ENCODE measurements at places on chromosomes 6 and 20.

DNA sequence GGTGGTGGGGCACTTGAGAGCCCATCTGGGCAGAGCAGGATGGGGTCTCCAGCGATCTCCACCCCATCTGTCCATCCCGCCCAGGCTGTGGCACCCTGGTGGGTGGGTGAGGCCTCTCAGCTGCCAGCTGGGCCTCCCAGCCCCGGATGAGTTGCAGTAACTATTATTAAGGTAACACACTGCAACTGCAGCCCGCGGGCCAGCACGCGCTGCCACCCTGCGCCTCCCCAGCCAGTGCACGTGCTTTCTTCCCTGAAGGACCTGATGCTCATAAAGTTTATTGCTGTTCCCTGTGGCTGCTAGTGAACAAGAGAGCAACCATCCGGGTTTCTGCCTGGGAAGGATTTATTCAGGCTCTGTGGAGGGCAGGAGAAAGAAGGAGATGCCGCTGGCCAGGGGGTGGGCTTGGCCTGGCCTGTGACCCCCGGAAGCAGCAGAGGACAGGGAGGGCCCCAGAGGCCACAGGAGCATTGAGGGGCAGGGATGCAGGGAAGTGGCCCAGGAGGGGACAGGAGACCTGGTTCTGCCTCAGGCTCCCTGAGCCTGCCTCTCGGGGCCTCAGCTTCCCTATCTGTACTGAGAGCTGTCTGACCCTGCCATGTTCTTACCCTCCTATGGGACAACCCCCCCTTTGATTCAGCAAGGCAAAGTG, 1.7 kb downstream of the IP6K3 start:
- DNase-seq = no peak

DNA sequence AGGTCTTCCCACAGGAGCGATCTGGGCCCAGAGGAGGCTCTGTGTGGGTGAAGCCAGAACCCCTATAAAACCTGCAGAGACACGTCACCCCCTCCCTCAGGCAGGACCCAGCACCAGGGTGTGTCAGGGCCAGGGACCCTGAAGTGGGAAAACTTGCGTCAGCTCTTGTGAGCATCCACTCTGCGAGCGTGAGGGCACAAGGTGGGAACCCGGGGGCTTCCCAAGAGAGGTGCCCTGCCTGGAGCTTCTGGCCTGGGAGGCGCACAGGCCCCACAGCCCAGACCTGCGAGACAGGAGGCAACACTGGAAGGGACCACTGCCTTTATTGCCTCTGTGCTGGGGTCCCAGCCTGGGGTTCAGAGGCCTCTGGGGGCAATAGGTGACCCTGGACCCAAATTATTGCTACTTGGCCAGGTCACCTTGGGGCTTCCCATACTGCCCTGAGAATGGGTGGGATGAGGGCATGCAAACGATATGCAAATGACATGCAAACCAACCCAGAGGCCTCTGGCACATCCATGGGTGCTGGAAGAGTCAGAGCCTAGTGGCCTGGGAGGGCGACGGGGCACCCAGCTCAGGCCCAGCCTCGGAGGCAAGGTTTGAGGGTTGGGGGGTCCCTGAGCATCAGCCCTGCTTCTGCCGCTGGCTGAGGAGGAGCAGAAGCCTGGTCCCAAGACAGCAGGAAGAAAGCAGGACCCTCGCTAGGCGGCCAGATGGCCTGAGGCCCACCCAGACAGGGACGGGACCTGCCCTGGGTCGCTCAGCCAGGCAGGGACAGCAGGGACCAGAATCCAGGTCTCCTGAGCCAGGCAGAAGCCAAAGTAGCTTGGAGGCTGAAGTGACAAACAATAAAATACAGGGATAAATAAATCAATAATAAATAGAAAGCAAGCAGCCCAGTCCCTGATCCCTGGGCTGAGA, 5.1 kb upstream of the C20orf144 start:
- DNase-seq = no peak

DNA sequence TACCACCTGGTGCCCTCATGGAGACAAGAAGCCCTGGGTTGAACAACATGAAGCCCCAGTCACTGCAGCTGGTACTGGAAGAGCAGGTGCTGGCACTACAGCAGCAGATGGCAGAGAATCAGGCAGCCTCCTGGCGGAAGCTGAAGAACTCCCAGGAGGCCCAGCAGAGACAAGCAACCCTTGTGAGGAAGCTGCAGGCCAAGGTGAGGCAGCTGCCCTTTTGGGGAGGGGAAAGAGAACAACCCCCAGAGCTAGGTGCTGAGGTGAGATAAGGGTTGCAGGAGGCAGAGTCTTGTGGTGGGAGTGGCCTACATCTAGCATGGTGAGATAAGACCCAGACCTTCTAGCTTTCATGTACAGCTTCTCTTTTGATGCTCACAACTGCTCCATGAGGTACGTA, 7.0 kb downstream of the CEP250 start:
- DNase-seq = no peak

DNA sequence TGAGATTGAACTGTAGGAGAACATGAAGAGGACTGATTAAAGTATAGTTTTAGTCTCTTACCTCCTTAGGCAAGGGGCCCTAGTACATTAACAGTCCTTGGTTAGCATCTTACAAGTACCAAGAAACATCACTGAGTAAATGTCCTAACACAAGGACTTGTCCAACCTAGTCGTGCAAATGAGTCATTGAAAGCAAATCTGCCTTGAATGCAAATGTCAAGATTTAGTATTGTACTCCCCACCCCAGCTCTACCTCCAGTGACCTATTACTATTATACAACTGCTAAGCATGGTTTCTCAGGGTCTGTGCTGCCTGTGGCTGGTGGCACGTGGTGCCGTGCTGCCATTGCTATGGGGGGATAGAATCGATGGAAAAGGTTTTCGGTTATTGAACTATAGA, 138.4 kb downstream of the PLCB4 start:
- no peak for DNase-seq

- DNase-seq = no peak
Observed at GRCh38 chr20:48731536-48731935, 96.3 kb downstream of the PREX1 start.

DNA sequence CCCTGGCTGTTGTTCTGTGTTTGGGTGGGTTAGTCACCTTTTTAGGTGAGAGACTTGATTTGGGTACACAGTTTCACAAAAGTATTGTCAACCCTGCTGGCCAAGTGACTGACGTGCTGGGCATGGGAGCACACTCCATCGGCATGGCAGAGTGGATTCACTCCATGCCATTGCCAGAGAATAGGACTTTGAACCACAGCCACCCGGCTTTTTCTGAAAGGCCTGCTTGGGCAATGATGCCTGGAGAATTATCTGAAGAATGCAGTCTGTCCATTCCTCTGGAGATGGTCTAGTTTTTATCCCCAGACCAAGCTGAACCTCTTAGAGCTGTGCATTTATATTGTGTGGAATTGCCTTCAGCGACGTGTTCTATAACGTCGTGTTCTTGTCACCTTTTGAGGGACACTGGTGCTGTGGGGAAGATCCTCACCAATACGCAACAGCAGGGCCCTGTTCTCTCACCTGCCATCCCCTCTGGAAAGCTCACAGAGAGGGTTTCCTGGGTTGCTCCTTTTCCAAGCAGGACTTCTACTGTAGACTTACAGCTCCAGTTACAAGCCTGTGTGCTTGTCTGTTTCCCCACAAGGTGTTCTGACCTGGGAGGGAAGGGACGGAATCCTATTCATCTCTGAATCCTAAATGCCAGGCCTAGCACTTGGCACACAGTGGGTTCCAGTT, 183.4 kb upstream of the AKAP12 start:
- DNase-seq = no peak

DNA sequence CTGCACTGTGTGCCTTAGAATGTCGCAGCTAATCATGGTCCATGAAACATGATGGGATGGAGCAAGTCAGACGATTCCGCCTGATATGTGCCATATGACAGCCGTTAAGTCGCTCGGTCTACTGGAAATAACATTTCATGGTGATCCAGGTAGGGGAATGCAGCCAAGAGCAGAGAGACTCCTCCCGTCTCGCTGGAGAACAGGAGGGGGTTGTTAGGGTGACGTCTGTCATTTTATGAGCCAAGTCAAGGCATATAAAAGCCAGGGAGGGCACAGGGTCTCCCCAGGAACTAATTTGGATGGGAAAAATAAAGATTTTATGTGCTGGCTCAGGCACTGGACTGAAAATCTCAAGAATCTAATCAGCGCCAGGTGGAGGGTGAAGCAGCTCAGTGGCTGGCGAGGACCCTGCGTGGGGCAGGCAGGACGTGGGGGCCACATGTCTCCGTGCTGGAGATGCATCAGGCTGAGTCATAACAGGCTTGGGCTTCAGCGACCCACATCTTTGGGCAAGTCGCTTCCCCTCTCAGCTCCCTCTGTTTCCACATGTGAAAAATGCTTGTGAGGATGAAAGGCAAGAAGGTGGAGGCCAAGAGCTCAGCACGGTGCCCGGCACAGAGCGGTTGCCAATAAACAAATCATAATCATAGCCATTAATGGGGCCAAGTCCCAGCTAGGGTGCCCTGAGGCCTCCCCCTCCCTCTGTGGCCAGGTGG, 234.6 kb downstream of the ANKRD60 start:
- DNase-seq = no peak

DNA sequence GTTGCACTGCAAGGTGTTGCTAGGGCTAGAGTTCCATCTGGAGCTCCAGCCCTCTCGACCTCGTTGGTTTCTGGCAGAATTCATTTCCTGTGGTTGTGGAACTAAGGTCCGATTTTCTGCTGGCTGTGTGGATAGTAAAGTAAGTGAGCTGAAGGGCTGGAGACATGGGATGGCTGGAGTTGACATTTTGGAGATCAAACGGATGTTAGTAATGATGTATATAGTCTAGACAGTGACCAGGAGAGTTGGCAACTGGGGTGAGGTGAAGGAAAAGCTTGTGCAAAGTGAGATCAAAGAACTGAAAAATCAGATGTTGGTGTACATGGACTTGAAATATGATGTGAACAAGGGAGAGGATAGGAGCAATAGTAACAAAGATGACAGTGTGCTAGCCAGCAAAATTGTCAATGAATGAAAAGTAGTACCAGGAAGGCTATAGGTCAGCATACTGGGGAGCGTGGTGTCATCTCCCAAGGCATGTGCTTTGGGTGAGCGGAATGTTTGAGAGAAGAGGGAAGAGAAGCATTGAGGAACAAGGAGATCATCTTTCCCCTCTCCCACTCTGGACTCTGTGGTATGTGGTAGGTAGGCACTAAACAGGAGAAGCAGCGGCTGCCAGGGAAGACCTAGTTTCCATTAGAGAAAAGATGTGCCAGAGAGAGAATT, 7.8 kb downstream of the QRSL1 start:
- no peak for DNase-seq

GRCh38 chr6:22928775-22929174, 359.4 kb downstream of the HDGFL1 start:
- no peak for DNase-seq

DNA sequence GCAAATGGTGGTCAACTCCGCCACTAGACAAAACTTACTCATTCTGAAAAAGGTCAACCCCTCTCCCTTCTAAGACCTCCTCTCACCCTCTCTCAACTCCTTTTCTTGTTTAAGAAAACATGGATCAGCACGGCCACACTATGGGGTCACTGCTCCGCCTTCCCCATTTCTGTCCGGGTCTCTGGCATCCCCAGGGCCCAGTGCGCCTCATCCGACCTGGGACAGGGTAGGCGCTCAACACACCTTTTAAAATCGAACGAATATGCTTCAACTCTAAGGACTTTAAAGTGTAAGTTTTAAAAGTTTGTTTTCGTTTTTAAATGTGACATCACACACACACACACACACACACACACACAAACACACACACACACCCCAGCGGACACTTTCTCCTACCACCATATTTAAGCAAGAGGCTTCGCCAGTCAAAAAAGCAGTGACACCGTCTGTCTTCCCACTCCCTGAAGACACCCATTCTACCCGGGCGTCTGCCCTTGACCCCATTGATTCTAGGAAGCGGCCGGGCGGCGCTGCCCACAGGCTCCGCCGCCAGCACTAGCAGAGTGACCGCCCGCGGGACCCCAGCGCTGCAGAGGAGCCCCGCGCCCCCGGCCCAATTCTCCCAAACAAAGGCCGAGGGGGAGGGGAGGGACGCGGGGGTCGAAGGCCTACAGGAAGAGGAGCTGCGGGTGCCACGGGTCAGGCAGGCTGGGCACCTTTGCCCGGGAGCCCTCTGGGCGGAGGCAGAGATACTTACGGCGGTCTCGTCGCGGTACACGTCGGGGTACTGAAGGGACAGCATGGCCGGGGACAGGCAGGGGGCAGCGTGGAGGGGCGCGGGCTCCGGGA, 568 bp downstream of the PREP start:
- DNase-seq = peak; percentile 52

DNA sequence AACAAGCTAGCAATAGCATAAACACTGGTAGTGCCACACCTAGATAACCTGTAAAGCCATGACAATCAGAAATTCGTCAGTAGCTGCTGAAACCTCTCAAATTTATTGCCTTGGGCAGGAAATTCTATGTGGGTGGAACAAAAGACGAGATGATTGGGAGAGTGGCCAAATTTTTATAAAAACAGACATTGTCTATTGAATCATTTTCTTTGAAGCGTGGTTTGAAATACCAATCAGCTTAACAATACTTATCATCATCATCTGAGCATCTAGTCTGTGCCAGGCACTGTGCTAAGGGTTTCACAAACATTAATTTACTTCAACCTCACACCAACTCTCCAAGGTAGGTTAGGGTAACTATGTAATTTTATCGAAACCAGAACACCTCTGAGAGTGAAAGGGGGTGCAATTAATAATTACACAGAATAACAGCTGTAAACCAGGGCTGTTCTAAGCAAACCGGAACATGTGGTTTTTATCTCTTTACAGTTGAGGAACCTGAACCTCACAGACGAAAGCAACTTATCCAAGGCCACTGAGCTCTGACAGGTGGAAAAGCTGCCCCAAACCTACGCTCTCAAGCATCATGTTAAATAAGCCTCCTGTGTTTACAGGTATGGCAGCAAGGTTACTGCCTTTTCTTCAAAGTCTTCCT, 43.4 kb downstream of the NHSL1 start:
- peak; percentile 67 for DNase-seq

GRCh38 chr20:38536310-38536709, 44.7 kb upstream of the ADIG start:
- no peak for DNase-seq

GRCh38 chr6:131107151-131107550, 28.1 kb upstream of the AKAP7 start:
- DNase-seq = no peak

GRCh38 chr6:34315780-34316179, 67.0 kb upstream of the SMIM29 start:
- peak; percentile 37 for DNase-seq

Data from CD4-positive, alpha-beta T cell treated with Interleukin-17A for 1 hour (primary cell).